ENCODE measurements at places on chromosomes 16 and 17. TPM values are rescaled to one million over a fixed set of nuclear protein-coding genes. Genes with fewer than 3 reads are reported as not detected.

USP43 gene
- 4.2 TPM for total RNA-seq

IL21R gene
- total RNA-seq, result 1.2 TPM

CNGB1 gene
- 0.08 TPM for total RNA-seq

MYH3 gene
- 0.91 TPM for total RNA-seq

ABCC11 gene
- total RNA-seq, result 0.13 TPM

CFAP97D1 gene
- total RNA-seq, result 0.48 TPM

LRRC45 gene
- 15.1 TPM for total RNA-seq

GSG1L2 gene
- not detected for total RNA-seq

LHX1 gene
- not detected for total RNA-seq

- peak; percentile 68 for DNase-seq
Observed at GRCh38 chr17:58577696-58578095, 63.3 kb upstream of the MTMR4 start.

- DNase-seq, result no peak
Observed at GRCh38 chr17:17628388-17629008, 37.0 kb upstream of the PEMT start.

DNA sequence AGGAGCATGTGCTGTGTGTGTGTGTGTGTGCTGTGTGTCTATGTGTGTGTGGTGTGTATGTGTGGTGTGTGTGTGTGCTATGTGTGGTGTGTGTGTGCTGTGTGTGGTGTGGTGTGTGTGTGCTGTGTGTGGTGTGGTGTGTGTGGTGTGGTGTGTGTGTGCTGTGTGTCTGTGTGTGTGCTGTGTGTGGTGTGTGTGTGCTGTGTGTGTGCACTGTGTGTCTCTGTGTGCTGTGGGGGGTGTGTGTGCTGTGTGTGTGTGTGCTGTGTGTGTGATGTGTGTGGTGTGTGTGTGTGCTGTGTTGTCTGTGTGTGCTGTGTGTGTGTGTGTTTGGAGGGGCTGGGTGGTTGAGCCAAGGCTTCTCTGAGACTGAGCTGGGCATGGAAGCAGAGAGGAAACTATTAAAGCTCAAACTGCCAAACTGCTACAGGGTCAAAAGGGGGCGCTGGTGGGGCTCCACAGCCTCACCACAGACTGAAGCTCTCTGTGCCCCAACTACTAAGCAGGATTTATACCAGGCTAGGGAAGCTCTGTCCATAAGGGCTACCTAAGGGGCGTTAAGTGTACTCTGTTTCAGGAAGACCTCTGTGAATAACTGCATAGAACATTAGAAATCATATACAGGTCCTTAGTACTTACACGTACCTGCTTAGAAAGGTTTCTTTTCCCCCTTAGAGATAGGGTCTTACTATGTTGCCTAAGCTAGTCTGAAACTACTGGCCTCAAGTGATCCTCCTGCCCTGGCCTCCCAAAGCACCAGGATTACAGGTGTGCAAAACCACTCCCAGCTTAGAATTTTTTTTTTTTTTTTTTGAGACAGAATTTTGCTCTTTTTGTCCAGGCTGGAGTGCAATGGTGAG lies 27.8 kb upstream of the GHDC start:
- DNase-seq, result no peak

DNA sequence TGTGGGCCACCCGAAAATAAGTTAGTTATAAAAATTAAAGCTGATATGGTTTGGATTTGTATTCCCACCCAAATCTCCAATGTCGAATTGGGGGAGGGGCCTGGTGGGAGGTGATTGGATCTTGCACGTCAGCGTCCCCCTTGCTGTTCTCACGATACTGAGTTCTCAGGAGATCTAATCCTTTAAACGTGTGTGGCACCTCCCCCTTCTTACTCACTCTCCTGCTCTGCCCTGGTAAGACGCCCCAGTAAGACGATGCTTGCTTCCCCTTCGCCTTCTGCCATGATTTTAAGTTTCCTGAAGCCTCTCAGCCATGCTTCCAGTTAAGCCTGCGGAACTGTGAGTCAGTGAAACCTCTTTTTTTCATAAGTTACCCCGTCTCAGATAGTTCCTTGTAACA lies 35.4 kb downstream of the SYCE1L start:
- no peak for DNase-seq

DNA sequence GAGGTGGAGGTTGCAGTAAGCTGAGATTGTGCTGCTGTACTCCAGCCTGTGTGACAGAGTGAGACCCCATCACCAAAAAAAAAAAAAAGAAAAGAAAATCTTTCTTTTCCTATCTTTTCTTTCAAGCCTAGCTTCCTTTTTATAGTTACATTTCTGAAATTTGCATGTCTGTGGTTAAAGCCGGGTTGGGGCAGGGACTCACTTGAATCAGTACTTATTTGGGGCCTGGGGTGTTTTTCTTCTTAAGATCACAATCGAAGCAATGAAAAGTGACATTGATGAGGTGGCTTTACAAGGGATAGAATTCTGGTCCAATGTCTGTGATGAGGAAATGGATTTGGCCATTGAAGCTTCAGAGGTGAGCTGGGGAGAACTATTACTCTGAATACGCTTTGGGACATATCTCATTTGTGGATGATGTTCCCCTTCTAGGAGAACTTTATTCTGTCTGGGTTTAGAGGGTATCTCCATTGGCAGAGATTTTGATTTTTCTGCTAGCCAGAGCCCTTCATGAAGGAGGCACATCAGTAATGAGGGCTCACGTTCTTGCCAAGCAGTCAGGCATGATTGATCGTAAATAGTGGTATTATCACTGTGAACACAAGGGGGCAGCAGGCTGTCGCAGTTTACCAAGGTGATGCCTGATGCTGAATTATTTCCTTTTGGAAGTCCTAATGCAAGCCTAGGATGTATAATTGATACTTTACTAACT lies 14.3 kb downstream of the KPNB1 start:
- no peak for DNase-seq

DNA sequence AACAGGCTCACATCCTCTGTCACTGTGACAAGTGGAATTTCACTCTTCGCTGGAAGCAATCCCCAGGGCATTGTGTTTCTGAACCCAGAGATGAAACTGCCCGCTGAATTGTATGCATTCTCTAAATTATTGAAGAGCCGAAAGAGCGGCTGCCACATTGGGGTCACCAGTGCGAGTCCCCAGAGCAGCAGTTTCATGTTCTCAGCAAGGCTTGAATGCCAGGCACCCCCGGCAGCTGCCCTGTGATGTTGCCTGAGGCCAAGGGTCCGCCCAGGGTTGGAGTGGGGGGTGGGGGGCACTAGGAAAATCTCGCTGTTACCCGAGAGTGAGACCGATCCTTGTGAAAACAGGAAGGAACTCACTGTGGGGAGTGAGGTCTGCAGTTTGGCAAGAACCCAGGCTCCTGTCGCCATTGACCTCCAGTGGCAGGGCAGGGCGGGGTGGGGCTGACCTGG lies 20.7 kb upstream of the BCAR1 start:
- no peak for DNase-seq

- no peak for DNase-seq
Observed at GRCh38 chr16:67200491-67200890, 1.6 kb downstream of the ELMO3 start.

GRCh38 chr16:78106686-78107085 lies 7.2 kb downstream of the WWOX start:
- DNase-seq, result no peak

DNA sequence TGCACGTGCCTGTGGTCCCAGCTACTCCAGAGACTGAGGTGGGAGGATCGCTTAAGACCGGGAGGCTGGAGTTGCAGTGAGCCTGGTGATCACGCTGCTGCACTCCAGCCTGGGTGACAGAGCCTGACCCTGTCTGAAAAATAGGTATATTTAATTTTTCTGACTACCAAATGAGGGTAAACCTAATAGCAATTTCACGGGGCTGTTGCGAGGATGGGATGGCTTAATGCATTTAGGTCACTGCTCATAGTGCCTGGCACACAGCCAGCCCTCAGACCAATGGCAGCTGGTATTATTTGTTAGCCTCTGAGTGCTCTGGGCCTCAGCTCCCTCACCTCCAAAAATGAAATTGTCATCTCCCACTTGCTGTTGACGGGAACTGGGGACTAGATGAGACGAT lies 5.9 kb upstream of the CDIP1 start:
- no peak for DNase-seq

DNA sequence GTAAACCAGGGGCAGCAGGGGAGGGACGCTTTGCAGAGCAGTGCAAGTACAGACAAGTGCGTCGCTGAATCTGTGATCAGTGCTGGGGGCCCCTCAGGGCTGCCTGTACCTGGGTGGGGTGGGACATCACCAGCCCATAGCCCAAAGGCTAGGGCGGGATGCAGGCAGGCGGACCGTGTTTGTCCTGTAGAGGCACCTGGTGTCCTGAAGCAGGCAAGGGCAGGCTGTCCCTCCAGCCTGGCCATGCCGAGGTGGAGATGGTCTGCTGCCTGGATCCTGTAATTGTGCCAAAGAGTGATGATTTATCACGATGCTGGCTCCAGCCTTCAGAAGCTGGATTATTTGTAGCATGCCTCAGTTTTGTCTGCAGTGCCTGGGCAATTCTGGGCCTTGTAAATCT lies 137.9 kb upstream of the GSE1 start:
- DNase-seq, result no peak

DNA sequence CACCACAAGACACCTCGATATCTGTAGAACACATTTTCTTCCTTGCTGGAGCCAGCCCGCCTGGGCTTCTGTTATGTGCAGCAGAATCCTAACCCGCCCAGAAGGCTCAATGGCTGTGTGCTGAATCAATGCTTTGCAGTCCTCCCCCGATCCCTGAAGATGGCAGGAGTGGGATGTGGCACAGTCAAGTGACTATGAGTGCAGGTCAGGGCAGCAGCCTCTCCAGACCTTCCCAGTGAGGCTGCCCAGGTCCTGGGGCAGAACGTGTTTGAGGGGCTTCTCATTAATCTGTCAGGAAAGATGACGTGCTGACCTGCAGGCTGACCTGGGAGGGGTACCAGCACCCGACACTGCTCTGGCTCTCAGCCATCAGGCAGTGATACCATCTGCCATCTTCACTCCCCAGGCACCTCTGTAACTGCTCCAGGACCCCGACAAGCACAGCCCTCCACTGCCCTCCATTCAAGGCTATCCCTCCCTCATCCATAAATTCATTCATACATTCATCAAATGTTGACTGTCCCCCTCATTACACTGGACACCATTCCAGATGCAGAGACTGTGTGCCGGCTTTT lies 35.2 kb downstream of the LRRC75A start:
- DNase-seq, result no peak

DNA sequence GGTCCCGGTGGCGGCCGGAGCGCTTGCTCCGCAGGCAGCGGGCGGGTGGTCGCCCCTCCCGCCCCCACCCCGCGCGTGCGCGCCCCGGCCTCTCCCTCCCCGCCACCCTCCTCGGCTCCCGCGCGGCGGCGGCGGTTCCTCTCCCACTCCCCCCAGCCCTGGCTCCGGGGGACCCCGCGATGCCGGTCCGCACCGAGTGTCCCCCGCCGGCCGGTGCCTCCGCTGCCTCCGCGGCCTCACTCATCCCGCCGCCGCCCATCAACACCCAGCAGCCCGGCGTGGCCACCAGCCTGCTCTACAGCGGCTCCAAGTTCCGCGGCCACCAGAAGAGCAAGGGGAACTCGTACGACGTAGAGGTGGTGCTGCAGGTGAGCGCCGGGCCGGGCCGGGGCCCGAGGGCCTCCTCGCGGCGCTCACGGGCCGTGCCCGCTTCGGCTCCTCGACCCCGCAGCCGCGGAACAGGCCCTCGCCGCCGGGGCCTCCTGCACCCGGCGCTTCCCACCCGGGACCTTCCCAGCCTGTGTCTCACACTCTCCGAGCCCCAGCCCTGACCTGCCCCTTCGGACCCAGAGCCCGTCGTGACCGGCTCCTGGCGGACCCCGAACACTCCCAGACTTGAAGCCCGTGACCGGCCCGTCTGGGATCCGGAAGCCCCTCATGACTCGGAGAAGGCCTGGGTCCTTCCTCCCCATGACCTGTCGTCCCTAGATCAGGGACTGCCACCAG lies 490 bp downstream of the GID4 start:
- no peak for DNase-seq

- no peak for DNase-seq
Observed at GRCh38 chr17:542943-543342, 171.7 kb downstream of the VPS53 start.

DNA sequence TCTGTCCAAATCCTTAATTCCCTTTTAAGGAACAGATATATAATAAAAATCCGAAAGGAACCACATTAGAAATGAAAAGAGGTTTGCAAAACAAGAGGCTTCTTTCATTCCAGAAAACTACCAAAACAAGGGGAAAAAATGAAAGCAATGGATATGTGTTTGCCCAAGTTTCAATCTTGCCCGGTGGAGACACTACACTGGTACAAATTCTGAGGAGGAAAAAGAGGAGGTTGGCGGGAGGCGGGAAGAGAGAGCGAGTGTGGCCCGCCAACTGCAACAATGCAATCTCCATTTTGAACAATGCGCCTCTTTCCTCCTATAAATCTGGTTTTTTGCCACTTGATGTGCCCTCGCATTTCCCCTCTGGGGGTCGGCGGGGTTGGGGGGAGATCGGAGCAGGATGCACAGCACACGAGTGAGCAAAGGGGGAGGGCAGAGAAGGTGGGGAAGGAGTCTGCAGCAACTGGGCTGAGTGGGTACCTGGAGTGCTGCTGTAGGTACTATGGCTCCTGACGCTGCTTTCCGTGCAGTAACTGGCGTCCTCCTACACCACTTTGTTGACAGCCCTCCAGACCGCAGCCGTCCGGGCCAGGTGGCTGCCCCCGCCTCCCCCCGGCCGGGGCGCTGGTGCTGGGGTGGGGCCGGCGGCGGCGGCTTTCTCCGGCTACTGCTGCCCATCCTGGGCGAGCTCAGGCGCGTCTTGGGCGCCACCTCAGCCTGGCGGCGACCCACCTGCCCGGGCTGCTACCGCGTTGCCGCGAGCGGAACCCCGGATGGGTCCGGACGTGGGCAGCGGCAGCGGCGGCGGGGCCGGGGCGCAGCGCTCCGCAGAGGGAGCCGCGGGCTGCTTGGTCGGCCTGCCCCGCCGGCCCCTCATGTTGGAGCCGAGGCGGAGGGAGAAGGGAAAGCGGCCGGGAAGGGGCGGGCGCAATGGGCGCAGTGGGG lies 93.8 kb upstream of the PLEKHM1 start:
- peak; percentile 87 for DNase-seq

DNA sequence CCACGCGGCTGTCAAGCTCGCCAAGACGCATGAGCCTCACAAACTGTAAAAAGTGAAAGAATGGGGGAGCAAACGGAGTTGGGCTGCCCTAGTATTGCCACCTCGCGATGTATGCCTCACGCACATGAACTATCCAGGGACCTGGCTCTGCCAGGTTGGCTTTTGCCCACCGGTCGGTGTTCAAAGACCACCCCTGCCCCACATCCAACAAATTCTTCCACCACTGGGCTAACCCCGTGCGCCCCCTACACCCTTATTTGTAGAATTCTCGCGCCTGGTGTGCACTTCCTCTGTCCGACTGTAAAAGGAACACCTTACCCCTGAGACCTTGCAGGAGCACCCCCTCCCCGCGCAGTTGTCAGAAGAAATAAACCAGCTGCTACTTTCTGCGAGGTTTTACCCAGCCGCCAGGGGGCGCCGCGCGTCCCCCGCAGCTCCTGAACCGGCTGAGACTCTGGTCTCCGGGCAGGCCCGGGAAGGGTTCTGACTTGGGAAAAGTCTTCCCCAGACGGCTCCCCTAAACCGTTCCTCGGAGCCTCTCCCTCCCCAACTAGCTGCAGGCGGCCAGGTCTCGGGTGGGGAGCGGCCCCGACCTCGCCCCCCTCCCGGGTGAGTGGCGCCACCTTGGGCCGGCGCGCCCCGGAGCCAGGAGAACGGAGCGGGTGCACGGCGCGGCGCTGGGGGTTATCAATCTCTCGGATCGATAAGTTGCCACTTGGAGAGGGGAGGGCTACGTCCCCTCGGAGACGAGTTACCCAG lies 1.7 kb upstream of the ZNF423 start:
- no peak for DNase-seq

GRCh38 chr17:8955021-8955959 lies 10.2 kb downstream of the PIK3R5 start:
- DNase-seq, result peak; percentile 51

Data from suprapubic skin (tissue), 4 donors.